ENCODE measurements at places on chromosomes 4 and X. TPM values are rescaled to one million over a fixed set of nuclear protein-coding genes. Genes with fewer than 3 reads are reported as not detected.

- DNase-seq = no peak
Observed at GRCh38 chrX:46727441-46727840, 31.5 kb downstream of the SLC9A7 start.

Gene RAB40AL
- 0.06 TPM for polyA plus RNA-seq

Gene GAGE12F
- not detected for polyA plus RNA-seq

- DNase-seq = no peak
Observed at GRCh38 chr4:158169931-158170690, 2.7 kb downstream of the GASK1B start.

GRCh38 chrX:101488796-101489195 is 3.5 kb downstream of the ARMCX4 start:
- no peak for DNase-seq

- DNase-seq = no peak
Observed at GRCh38 chr4:31998807-31999206, 1278.6 kb downstream of the PCDH7 start.

DNA sequence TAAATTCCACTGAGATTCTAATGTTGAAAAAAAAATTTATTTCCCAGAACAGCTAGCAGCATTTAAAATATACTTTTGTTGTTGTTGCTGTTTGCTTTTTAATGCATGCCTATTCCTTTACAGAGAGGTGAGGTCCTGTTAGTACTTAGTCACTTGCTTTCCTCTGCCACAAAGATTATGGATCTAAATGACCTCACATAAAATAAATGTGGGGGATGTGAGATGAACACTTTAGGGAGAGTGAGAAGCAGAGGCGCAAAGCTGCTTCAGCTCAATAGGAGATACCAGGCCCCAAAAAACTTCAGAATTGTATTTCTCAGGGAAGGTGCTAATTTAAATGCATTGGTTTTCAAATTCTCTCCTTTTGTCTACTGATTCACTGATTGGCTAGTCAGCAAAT is 4.0 kb downstream of the LDB2 start:
- DNase-seq = no peak

Gene SSR4
- 331 TPM for polyA plus RNA-seq

GRCh38 chr4:79364061-79364460 is 38.2 kb upstream of the NAA11 start:
- no peak for DNase-seq

All from small intestine (tissue), 16 donors.